Activated T-helper 1 cell treated with anti-CD3 and anti-CD28 coated beads, Interleukin-12 subunit alpha, Interleukin-12 subunit beta, Interleukin-2, Interleukin-4 antibody, amounts not matched to agents 30 ng/mL and 10 ng/mL and 1 ng/mL, durations not matched to agents 14 hours and 24 hours and 36 hours (primary cell): ENCODE measurements at places on chromosomes 3 and 15.
A peak's percentile ranks its signal among the peaks of the same experiment; 100 is the strongest.

DNA sequence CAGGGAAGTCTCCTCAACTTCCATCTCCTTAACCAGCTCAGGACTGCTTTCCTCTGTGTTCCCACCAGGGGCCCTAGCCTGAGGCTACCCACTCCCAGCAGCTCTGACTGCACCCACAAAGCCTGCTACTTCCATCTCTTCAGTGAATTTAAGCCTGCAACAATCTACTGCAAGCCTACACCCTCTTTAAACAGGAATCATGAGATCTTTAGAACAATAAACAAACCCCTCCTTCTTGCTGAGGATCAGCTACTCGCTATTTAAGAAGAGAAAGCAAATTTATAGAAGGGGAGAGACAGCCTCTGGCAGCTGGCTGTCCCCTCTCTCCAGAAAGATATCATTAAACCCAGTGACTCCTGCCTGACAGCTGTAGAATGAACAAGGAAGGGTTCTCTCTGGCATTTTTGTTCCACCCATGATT is 51.9 kb downstream of the ARHGAP31 start:
- H3K27ac ChIP-seq, result no peak overlapping the region
- peaks cover 16% of the 10 kb centered on the region for H3K27me3 ChIP-seq
- H3K4me1 ChIP-seq, result no peaks in the 10 kb centered on the region
- no peaks in the 10 kb centered on the region for H3K36me3 ChIP-seq
- H3K4me3 ChIP-seq, result no peak overlapping the region

DNA sequence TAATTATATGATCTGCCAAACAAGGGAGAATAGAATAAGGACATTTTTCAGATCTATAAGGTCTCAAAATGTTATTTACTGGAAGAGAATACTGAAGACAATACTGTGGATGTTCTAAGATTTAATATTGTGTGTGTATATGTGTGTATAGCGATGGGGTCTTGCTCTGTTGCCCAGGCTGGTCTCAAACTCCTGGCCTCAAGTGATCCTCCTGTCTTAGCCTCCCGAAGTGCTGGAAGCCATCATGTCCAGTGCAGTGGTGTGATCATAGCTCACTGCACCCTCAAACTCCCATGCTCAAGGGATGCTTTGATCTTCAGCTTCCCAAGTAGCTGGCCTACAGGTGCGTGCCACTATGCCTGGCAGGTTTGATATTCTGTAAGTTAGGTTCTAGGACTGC is 91.3 kb downstream of the NBEAL2 start:
- H3K27ac ChIP-seq, result no peak overlapping the region
- no peak for DNase-seq
- no peaks in the 10 kb centered on the region for H3K4me1 ChIP-seq
- H3K27me3 ChIP-seq, result no peaks in the 10 kb centered on the region
- no peak overlapping the region for H3K4me3 ChIP-seq

DNA sequence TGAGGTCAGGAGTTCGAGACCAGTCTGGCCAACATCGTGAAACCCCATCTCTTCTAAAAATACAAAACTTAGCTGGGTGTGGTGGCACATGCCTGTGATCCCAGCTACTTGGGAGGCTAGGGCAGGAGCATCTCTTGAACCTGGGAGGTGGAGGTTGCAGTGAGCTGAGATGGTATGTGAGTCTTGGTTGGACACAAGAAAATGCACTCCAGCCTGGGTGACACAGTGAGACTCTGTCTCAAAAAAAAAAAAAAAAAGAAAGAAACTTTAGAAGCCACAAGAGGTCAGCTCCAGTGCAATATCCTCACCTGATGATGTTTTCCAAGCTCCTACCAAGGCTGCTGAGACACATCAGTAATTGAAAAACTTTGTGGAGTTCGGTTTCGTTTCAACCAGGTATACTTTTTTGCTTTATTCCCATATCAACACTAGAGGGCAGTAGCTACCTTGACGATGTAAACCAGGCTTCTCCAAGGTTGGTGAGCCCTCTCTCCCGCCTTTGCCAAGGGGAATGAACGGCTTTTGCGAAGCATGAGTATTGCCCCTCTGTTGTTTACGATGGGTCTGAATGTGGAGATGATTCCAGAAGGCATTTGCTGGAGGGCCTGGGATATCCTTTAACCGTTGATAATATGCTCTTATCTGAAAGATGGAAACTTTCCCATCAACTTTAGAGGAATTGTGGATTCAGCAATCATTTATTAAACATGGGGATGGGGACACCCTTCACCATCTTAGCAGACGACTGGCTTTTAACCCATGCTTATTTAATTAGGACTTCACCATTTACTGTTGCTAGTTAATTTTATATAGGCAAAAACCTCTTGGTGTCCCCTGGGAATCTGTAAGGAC is 202.8 kb downstream of the SV2B start:
- no peak overlapping the region for H3K4me3 ChIP-seq
- H3K36me3 ChIP-seq, result peaks cover 1% of the 10 kb centered on the region
- no peak overlapping the region for H3K27ac ChIP-seq

DNA sequence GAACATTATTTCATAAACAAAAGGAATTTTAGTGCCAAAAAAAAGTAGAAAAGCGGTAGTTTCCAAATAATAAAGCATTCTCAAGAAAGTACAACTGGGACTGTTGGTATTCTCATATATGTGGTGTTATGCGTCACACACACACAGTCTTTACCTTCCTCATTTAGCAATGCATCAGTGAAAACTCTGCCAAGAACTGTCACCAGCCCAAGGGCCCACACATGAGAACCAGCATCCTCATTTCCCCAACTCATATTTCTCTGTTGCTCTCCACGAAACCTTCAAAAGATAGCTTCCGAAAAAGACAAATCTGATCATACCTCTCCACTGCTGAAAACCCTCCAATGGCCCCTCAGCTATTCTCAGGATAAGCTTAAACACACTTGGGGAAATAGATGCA is 150.7 kb downstream of the CADPS start:
- no peak for DNase-seq
- H3K4me1 ChIP-seq, result no peaks in the 10 kb centered on the region

- no peaks in the 10 kb centered on the region for H3K27me3 ChIP-seq
- peaks cover 74% of the 10 kb centered on the region for H3K4me1 ChIP-seq
- H3K4me3 ChIP-seq, result no peak overlapping the region
- H3K27ac ChIP-seq, result no peak overlapping the region
These were observed 59.1 kb downstream of the CCNL1 start for GRCh38 chr3:157100608-157101396.

- no peak for DNase-seq
- H3K27me3 ChIP-seq, result no peaks in the 10 kb centered on the region
- H3K4me1 ChIP-seq, result no peaks in the 10 kb centered on the region
- no peak overlapping the region for H3K4me3 ChIP-seq
- H3K27ac ChIP-seq, result no peak overlapping the region
- no peaks in the 10 kb centered on the region for H3K36me3 ChIP-seq
These were observed 866.3 kb upstream of the GBE1 start for GRCh38 chr3:82627733-82628132.

GRCh38 chr3:126836220-126836860 is 132.3 kb downstream of the CHCHD6 start:
- no peak overlapping the region for H3K27ac ChIP-seq
- H3K27me3 ChIP-seq, result no peaks in the 10 kb centered on the region
- H3K4me1 ChIP-seq, result no peaks in the 10 kb centered on the region
- no peak overlapping the region for H3K4me3 ChIP-seq

DNA sequence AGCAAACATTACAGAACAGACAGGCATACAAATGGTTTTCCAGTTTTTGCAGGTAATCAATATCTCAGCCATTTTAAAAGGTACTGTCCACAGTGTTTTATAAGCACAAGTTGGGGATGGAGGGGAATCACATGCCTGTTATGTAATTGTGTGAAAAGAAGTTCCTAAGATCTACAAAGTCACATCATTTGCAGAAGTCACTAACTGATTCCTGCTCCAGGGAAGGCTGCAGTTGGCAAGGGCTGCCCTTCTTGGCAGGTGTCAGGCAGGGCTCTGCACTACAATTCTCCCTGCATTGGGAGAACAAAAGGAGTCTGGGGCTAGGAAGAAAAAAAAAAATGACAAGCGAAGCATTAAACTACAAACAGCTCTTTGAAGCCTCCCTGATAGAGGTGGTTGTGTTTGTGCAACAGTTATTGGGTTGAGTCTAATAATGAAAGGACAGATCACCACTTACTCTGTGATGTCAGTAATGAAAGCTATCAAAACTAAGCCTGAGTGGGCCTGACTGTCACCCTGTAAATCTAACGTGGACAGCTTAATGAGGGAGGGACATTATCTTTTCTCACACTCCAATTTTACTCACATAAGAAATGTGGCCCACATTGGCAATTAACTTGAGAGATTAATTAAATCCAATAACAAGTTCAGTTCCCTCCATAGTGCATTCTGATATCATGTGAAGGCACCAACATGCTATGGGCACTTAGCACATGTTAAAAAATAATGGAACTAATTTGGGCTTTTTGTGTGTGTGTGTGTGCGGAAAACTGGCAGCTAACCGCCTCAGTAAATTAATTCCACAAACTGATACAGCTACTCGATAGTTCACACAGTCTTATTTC is 242.9 kb downstream of the FHIT start:
- H3K27me3 ChIP-seq, result no peaks in the 10 kb centered on the region
- H3K4me3 ChIP-seq, result no peak overlapping the region
- H3K4me1 ChIP-seq, result no peaks in the 10 kb centered on the region
- H3K27ac ChIP-seq, result no peak overlapping the region

DNA sequence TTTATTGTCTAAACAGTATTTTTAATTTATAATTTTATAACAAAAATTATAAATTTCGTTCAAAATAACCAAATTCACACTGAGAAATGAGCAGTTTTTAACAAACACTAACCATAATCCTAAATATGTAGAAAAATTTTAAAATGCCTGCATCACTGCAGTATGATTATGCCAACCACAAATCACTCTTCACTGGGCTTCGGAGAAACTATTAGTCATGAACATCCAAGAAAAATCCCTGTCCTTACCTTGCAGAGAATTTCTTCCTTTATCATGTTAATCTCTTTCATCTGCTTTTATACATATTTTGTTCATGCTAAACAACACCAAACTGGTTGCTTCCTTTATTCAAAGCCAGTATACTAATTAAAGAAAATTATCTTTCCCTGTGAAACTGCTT is 511.0 kb upstream of the ALCAM start:
- no peaks in the 10 kb centered on the region for H3K27me3 ChIP-seq
- H3K36me3 ChIP-seq, result no peaks in the 10 kb centered on the region
- no peak overlapping the region for H3K27ac ChIP-seq
- H3K4me3 ChIP-seq, result no peak overlapping the region
- no peaks in the 10 kb centered on the region for H3K4me1 ChIP-seq

DNA sequence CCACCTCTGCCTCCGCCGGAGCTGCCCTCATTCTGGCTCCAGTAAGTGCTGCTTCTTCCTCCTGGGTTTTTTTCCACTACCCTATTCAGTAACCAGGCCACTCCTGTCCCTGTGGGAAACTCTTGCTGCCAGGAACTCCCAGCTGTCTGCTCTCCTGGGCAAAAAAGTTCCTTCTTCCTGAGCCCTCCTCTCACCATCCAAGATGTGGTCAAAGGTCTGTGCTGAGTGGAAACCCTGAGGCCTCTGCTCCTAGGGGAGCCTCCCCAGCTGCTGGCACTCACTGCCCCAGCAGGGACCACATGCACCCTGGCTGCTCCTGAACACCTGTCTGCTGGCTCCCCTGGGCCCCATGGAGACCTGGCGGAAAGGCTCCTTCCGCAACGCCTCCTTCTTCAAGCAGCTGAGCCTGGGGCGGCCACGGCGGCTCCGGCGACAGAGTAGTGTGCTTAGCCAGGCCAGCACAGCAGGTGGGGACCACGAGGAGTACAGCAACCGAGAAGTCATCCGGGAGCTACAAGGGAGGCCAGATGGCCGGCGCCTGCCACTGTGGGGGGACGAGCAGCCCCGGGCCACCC is 454 bp downstream of the C15orf62 start:
- no peaks in the 10 kb centered on the region for H3K27me3 ChIP-seq
- no peak for DNase-seq
- peaks cover 24% of the 10 kb centered on the region for H3K4me1 ChIP-seq
- H3K27ac ChIP-seq, result peak overlapping the region; percentile 81
- peaks cover 13% of the 10 kb centered on the region for H3K36me3 ChIP-seq
- no peak overlapping the region for H3K4me3 ChIP-seq

- peaks cover 35% of the 10 kb centered on the region for H3K4me1 ChIP-seq
- peaks cover 4% of the 10 kb centered on the region for H3K36me3 ChIP-seq
- H3K4me3 ChIP-seq, result peak overlapping the region; percentile 82
- no peak for DNase-seq
- peak overlapping the region; percentile 75 for H3K27ac ChIP-seq
These were observed 659 bp upstream of the ARRDC4 start for GRCh38 chr15:97959724-97960363.
